ENCODE measurements at places on chromosomes 16 and 17. TPM values are rescaled to one million over a fixed set of nuclear protein-coding genes. Genes with fewer than 3 reads are reported as not detected.

DNA sequence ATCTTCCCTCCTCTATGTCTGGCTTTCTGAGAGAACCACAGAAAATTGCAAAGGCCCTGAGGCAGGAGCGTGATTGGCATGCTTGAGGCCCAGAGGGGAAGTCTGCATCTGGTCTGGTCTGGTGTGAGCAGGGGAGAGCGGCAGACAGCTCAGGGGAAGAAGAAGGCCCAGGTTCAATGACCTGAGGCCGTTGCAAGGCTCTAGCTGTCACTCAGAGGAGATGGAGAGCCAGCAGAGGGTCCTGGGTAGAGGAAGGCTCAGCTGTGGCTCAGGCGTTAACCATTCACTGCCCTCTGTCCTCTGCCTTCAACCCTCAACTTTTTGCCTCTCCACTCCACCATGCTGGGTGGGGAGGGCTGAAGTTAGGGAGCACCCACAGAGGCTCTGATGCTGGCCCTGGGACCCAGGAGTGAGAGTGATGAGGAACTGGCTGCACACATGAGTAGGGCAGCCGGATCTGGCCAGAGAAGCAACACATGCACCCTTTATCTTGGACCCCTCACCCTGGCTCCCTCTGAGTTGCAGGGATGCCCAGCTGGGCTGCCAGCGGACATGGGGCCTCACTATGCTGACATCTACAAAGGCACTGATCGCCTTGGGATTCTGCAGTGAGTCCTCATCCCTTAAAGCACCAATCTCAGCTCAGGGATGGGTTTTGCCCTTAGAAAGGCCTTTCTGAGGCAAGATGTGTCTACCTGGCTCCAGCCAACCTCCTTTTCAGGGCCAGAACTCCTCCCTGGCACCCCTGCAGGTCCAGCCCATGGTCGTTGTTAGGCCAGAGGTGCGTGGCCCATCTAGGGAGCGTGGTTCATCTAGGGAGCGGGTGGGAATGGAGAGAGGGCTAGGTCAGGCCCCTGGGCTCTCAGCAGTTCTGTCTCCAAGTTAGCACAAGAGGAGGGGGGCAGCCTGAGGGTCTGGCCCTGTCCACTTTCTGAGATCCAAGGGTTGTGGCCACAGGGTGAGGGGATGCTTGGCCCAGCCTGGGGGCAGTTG is 7.7 kb upstream of the KRTAP17-1 start:
- peaks cover 7% of the 10 kb centered on the region for H3K4me1 ChIP-seq
- no peaks in the 10 kb centered on the region for H3K36me3 ChIP-seq
- H3K4me3 ChIP-seq = no peak overlapping the region
- DNase-seq = no peak
- H3K27ac ChIP-seq = no peak overlapping the region
- H3K27me3 ChIP-seq = no peaks in the 10 kb centered on the region

Gene KRT33B
- not detected for polyA plus RNA-seq

Gene FBXO47
- polyA plus RNA-seq = not detected

DNA sequence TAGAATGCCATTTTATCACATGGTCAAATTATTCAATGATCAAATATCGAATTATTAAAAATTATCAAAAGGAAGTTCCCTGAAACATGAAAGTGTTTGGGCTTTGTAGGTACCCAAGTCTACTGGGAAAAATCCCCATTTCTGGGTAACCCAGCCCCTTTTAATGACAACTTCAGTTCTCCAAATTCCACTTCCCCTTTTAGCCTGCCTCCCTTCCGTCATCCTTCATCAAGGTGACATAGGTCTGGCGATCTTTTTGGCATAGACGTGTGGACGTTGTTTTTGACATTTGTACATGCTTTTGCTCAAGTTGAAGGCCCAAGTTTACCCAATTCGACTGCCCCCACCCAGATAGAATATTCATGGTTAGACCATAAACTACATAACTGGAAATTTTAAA is 660.9 kb downstream of the MAF start:
- no peak overlapping the region for H3K27ac ChIP-seq
- no peaks in the 10 kb centered on the region for H3K36me3 ChIP-seq
- H3K4me1 ChIP-seq = no peaks in the 10 kb centered on the region

Gene PKMYT1
- polyA plus RNA-seq = 3.2 TPM

Gene KRTAP2-3
- not detected for polyA plus RNA-seq

DNA sequence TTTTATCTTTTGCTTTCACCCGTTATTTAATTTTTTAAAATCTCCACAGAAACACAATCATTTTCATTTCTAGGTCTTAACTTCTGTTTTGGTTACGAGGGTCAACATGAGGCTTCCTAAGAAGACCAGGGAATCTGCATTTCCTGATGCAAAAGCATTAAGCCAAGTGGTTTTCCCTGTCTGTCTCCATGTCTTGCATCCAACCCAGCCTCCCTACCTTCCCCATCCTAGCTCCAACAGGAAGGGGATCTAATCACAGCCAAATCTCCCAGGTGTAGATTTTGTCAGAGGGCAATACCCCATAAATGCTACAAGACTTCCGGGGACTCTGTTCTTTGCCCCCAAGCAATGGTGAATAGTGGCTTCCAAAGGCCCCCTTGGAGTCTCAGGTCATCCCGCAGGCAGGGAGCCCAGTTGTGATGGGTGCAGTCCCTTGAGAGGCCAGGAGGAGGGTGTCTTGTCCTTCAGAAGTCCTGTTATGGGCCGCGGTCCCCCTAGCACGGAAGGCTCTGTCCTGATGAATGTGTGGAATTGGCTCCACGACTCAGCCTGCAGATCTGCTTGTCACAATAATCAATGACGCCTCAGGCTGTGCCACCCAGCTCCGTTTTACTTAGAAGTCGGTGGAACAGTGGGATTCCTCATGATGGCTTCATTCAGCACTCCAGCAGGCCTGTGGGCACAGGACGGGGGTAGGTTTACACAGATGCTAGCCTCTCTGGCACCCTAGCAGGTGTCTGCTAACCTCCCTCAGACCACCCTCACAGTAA is 141.1 kb downstream of the RGS9 start:
- no peak overlapping the region for H3K27ac ChIP-seq
- no peaks in the 10 kb centered on the region for H3K4me1 ChIP-seq
- DNase-seq = no peak

GRCh38 chr16:22326771-22327445 is 29.7 kb downstream of the POLR3E start:
- peaks cover 86% of the 10 kb centered on the region for H3K36me3 ChIP-seq
- H3K4me3 ChIP-seq = no peak overlapping the region
- H3K4me1 ChIP-seq = peaks cover 8% of the 10 kb centered on the region
- no peaks in the 10 kb centered on the region for H3K27me3 ChIP-seq

DNA sequence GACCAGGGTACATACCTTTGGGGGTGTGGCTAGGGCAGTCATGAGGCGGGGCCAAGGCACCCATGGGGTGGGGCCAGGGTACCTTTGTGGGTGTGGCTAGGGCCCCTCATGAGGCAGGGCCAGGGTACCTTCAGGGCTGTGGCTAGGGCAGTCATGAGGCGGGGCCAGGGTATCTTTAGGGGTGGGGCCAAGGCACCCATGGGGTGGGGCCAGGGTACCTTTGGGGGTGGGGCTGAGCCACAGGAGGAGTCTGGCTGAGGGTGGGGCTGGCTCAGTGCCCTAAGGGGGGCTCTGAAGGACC is 3.5 kb downstream of the GNG13 start:
- no peak overlapping the region for H3K27ac ChIP-seq
- H3K4me3 ChIP-seq = no peak overlapping the region
- H3K4me1 ChIP-seq = no peaks in the 10 kb centered on the region
- DNase-seq = no peak

DNA sequence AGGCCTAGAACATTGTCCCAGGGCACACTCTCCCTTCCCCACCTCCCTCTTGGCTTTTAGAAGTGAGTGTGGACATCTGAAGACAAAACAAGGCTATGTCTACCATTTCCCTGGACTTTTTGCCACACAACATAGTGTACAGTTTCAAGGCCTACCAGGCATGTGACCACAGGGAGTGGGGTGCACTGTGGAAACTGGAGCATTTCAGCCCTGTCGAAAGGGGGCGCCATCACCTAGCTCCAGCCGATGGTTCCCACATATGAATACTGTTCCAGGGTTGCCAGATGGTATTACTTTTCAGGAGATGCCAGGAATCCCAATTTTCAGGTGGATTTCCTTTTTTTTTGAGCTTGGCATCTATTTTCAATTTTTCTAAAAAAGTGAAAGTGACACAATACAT is 140.7 kb downstream of the KATNIP start:
- no peaks in the 10 kb centered on the region for H3K27me3 ChIP-seq
- no peak overlapping the region for H3K4me3 ChIP-seq
- DNase-seq = peak; percentile 14
- peaks cover 3% of the 10 kb centered on the region for H3K36me3 ChIP-seq

- H3K27me3 ChIP-seq = no peaks in the 10 kb centered on the region
- no peaks in the 10 kb centered on the region for H3K4me1 ChIP-seq
- no peak overlapping the region for H3K27ac ChIP-seq
- H3K36me3 ChIP-seq = no peaks in the 10 kb centered on the region
Measured at GRCh38 chr17:62075308-62075815, 10.3 kb upstream of the MED13 start.

DNA sequence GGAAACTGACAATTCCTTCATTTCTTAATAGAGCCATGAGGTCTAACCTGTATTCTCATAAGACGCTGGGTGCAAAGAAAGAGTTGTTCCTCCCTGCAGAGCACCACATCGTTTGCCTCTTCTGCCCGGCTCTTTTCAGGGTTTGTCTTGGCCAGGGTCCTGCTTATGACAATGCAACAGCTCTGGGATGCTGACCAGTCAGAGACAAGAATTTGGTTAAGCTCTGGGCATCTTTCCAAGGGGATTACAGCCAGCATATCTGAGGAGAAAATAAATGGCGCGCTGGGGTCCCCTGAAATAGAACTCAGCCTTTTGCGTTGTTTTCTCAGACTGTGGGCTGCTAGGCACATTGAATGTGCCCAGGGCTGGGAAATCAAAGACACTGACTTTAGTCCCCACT is 128.6 kb downstream of the SHISA6 start:
- no peaks in the 10 kb centered on the region for H3K27me3 ChIP-seq
- no peaks in the 10 kb centered on the region for H3K36me3 ChIP-seq
- no peaks in the 10 kb centered on the region for H3K4me1 ChIP-seq
- H3K27ac ChIP-seq = no peak overlapping the region

Gene EPN3
- polyA plus RNA-seq = not detected

DNA sequence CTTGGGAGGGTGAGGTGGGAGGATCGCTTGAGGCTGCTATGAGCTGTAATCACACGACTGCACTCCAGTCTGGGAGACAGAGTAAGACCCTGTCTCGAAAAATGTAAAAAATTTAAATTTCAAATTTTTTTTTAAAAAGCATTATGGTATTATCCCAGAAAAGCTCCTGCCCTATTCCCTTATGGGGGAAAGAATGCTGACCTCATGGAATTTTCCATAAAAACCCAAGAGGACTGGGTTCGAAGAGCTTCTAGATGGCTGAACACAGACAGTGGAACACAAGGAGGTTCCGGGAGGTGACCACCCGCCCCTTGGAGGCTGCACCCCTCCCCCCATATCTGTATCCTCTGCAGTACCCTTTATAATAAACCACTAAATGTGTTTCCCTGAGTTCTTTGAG is 4.0 kb downstream of the EIF4A3 start:
- H3K4me1 ChIP-seq = peaks cover 21% of the 10 kb centered on the region
- DNase-seq = no peak
- no peak overlapping the region for H3K27ac ChIP-seq
- H3K36me3 ChIP-seq = peaks cover 68% of the 10 kb centered on the region
- no peak overlapping the region for H3K4me3 ChIP-seq

DNA sequence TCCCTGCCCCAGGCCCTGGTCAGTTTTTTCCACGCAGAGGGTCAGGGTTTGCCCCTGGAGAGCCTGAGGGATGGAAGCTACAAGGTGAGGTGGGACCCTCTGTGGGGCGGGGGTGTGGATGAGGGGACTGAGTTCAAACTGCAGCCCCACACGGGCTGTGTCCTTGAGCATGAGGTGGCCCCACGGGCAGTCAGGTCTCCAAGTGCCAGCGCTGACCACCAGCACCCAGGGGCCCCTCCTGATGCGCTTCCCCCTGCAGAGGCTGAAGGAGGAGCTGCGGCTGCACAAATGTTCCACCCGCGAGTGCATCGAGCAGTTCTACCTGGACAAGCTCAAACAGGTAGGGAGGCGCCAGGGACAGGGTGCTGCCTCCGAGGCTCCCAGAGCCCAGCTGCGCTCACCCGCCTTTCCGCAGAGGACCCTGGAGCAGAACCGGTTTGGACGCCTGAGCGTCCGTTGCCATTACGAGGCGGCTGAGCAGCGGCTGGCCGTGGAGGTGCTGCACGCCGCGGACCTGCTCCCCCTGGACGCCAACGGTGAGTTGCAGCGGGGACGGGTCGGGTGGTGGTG is 4.3 kb downstream of the TSR3 start:
- H3K27ac ChIP-seq = no peak overlapping the region
- H3K4me1 ChIP-seq = peaks cover 20% of the 10 kb centered on the region
- DNase-seq = no peak
- H3K27me3 ChIP-seq = no peaks in the 10 kb centered on the region
- peaks cover 18% of the 10 kb centered on the region for H3K36me3 ChIP-seq

- no peak overlapping the region for H3K4me3 ChIP-seq
- H3K4me1 ChIP-seq = no peaks in the 10 kb centered on the region
- H3K27ac ChIP-seq = no peak overlapping the region
- H3K36me3 ChIP-seq = no peaks in the 10 kb centered on the region
- no peaks in the 10 kb centered on the region for H3K27me3 ChIP-seq
Measured at GRCh38 chr16:48860341-48860740, 250.4 kb upstream of the N4BP1 start.

Gene DPEP3
- polyA plus RNA-seq = 0.20 TPM

DNA sequence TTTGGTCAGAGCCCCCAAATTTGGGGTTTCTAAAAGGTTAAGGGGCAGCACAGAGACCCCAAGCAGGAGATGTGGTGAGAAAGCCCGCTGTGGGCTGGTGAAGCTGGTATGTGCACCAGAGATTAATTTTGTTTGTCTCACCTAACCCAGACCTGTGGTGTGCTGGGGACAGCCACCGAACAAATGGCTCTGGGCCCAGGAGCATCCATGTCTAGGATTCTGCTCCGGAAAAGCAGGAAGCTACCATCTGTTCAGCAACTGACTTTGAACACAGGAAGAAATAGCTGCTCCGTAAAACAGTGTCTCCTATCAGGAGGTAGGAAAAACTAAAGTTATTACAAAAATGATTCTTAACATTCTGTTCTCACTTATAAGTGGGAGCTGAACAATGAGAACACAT is 2.7 kb upstream of the ZP2 start:
- no peaks in the 10 kb centered on the region for H3K4me1 ChIP-seq
- no peak overlapping the region for H3K27ac ChIP-seq
- no peak overlapping the region for H3K4me3 ChIP-seq
- no peaks in the 10 kb centered on the region for H3K36me3 ChIP-seq
- H3K27me3 ChIP-seq = peaks cover 3% of the 10 kb centered on the region
- no peak for DNase-seq

DNA sequence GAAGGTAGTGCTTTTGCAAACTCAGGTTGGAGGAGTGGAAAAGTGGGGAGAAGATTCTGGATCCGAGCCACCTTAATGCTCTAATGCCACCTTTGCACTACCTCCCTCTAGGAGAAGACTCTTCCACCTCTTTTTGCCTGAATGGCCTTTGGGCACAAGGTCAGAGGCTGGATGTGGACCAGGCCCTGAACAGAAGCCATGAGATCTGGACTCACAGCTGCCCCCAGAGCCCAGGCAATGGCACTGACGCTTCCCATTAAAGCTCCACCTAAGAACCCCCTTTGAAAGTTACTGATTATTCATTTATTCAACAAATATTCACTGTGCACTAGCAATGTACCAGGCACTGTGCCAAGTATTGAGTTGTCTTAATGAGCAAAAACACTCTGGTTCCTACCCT is 3.2 kb downstream of the SHBG start:
- H3K4me3 ChIP-seq = no peak overlapping the region
- H3K4me1 ChIP-seq = peaks cover 5% of the 10 kb centered on the region
- H3K27ac ChIP-seq = no peak overlapping the region
- H3K36me3 ChIP-seq = no peaks in the 10 kb centered on the region

Data from CD14-positive monocyte (primary cell).